G401 (cell line): ENCODE measurements at places on chromosomes 3 and 15. TPM values are rescaled to one million over a fixed set of nuclear protein-coding genes. Genes with fewer than 3 reads are reported as not detected.

- DNase-seq: no peak
Observed at GRCh38 chr3:54432975-54433374, 310.6 kb downstream of the CACNA2D3 start.

DNA sequence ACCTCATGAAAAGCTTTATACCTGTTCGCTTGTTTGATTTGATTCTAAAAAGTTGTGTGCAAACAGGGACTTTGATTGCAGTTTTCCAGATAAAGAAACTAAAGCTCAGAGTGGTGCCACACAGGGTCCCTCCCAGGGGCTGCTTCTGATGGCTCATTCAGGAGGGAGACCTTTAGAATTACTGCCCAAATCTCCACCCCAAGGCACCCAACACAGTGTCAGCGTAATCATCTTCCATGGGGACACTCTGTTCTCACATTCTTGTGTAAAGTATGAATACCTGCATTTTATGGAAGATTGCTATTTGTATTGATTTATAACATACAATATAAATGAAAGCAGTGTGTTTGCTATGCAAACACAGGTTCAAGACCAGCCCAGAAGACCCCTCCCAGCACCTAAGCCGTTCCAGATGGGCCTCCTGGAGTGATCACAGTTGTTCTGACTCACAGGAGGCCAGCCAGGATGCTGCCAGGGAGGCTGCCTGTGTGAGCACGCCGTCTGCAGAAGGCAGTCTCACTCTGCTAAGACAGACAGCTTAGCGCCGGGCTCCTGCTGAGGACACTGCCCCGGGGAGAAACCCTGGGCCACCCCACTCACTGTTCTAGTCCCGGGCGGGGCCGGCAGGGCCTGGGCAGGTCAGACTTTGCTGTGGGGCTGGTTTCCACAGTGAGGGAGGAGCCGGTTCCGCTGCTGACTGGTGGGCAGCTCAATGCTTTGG, 185.6 kb downstream of the FAM43A start:
- no peak for DNase-seq

CX3CR1 gene
- total RNA-seq: not detected in 2 replicates

DNA sequence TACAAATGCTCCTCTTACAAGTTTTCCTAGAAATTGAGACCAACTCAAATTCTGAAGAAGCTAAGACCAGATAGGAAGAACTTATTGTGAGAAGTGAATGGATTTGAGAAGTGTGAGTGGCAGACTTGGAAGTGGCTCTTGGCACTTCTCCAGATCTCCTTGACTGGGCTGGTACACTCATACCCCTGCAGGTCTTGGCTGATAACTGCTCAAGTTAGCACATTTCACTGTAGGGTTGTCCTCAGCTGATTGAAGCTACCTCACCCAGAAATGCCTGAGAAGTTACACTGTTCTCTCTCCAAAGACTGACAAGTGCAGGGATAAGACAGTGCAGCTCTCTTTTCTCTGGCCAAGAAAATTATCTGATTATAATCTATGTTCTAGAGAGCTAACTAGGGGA, 16.5 kb upstream of the CLDN1 start:
- DNase-seq: no peak

GRCh38 chr3:33007776-33008175, 56.3 kb downstream of the CCR4 start:
- no peak for DNase-seq

SLC22A13 gene
- not detected in 2 replicates for total RNA-seq

DNA sequence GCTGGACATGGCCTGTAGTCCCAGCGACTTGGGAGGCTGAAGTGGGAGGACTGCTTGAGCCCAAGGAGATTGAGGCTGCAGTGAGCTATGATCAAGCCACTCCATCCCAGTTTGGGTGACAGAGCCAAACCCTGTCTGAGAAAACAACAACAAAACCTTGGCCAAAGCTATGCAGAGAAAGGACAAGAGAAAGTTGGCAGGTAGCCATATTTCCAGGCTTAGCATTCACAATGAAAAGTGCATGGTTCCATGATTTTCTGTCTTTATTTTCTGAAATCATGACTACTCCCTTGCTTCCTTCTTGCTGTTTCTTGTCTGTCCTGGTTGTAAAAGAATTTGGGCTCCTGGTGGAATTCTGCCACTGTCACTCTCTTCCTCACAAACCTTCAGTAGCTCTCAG, 284.6 kb upstream of the C2CD4B start:
- no peak for DNase-seq

- no peak for DNase-seq
Observed at GRCh38 chr3:37993460-37993819, 2.9 kb downstream of the VILL start.

- DNase-seq: no peak
Observed at GRCh38 chr15:51387699-51388041, 46.2 kb downstream of the GLDN start.

DNA sequence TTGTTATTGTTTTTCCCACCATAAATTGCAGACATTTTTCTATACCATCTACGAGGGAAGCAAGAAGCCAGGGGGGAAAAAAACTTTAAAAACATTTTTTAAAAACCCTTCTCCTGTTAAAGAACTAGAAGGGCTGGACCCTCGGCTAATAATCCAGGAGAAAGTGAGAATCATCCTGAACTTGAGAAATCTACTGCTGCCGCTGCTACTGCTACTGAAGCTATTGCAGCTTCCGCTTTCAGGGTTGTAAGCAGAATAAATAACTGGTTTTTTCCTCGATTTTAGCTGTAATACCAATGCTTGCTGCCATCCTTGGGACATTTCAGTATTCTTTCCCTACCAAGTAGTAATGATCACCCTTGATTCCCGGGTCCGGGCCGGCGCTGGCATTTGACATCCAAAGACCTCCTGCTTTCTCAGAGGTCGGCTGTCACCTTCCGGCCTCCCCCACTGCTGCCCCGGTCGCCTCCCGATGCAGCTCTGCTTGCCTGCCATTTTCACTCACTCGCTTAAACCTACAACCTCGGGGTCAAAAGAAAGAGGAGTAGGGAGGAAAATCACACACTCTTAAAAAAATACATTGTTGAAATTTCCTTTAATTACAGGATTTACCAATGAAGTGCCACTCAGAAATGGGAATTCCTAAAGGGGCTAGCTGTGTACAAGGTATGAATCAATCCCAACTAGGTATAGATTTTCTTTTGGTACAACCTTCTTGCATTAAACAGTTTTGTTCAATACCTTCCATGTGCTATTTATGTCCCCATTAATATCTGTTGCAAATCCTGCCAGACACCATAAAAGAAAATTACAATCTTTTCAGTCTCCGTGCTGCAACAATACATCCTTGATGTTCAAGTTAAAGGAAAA, 674 bp upstream of the MECOM start:
- DNase-seq: no peak

DNA sequence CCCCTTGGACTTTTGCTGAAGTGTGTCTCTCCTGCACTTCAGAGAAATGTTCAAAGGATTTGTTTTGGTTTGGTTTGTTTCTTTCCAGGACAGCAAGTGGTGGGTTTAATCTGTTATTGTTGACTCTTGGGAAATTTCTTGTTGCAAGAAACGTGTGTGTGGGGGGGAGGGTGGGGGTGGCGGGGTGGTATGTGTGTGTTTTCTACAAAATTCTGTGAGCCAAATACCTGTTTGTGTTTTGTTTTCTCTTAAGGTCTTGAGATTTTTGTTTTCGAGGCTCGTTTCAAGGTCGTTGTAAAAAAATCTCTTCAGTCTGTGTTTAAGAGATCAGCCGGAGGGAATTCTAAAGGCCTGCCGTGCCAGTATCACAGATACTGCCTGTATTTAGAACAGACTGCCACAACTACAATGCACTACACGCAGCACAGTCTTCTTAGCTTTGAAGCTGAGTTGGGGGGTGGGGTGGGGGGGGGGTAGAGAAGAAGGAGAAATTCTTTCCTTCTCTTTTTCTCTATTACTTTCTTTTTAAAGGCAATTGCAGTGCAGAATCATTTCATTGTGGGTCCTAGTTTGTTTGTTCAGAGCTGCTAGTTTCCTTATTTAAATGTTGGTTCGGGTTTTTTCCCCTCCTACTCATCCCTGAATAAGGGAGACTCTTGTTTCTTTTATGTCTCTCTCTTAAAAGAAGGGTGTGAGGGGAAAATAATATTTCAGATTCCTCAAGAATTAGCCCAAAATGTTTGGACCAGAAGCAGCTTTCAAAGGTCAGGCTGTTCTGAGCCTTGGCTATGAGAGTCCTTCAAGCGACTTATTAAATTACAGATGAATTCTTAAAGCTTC, 1.4 kb upstream of the BCL6 start:
- DNase-seq: peak; percentile 80

GRCh38 chr3:17300441-17300840, 415.7 kb downstream of the PLCL2 start:
- DNase-seq: no peak

QRICH1 gene
- total RNA-seq: 138 and 168 TPM in 2 replicates

DNA sequence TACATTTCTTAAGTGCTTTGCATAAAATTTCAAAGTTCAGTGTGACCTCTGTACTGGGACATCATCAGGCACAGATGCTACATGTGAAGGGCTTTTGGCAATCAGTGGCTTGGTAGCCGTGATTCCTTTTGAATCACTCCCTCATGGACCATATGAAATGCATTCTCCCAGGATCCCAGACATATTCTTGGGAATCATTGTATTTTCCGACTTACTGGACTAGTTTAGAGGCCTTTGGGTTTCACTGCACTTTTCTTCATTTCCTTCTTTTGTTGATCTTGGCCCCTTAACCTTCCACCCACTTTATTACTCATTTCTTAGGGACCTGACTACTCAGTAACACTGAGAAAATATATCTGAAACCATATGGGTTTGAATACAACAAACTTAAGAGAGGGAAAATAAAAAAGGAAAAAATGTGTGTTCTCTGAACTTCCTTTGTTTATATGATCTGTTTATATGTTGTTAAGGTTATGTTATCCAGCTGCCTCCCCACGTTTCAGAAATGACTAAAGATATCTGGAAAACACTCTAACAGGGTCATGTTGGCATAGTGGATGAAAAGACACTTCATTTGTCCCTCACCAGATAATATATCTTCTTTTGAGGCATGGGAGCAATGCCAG, 35.1 kb downstream of the HMG20A start:
- DNase-seq: no peak

DNA sequence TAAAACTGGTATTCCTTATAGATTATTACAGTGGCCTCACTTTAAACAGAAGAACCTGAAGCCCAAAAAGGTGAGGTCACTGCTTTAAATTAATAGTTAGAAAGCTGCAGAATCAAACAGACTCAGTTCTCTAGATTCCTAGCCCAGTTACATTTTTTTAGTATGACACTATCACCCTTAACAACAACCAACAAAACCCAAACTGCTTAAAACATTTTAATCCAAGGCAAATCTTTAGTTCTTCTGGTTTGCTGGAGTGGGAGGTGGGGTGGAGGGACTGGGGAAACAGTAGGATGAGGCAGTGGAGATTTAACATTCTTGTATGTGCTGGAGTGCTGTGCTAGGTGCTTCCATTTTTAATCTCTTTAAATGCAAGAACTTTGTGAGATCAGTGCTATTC, 631.6 kb upstream of the KCNMB2 start:
- DNase-seq: no peak

GRCh38 chr15:39281094-39281493, 299.8 kb upstream of the THBS1 start:
- no peak for DNase-seq

AADACL2 gene
- not detected in 2 replicates for total RNA-seq

GRCh38 chr15:87211547-87211946, 1045.0 kb downstream of the NTRK3 start:
- no peak for DNase-seq

SEMA6D gene
- not detected in 2 replicates for total RNA-seq

DNA sequence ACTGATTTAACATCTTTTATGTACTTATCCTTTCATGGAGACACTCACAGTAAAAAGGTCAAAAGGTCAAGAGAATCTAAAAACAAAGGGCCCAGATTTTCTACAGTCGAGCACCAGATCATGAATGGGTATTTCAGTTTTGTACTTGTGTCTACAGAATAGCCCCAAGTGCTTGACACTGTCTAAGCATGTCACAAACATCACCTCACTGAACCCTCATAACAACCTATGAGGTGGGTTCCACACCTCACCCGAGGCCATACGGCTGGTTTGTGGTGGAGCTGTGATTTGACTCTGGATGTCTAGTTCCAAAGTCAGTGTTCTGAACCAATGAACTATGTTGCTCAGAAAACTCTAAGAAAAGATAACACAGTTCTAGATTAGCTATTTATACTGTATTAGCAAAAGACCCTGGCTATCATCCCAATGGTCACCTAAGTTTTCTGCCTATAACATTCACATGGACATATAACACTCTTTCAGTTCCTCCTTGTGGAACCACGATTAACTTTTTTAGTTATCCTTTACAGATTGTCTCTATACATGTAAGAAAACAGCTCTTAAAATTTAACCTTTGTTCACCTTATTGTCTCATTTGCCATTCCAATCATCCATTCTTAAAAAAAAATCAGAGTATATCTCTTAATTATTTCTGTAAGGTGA, 25.5 kb downstream of the TM6SF1 start:
- no peak for DNase-seq

CGGBP1 gene
- 12.5 and 13.0 TPM in 2 replicates for total RNA-seq

DPPA4 gene
- total RNA-seq: not detected in 2 replicates

GRCh38 chr3:171556148-171556547, 95.9 kb upstream of the TNIK start:
- DNase-seq: peak; percentile 14

DNA sequence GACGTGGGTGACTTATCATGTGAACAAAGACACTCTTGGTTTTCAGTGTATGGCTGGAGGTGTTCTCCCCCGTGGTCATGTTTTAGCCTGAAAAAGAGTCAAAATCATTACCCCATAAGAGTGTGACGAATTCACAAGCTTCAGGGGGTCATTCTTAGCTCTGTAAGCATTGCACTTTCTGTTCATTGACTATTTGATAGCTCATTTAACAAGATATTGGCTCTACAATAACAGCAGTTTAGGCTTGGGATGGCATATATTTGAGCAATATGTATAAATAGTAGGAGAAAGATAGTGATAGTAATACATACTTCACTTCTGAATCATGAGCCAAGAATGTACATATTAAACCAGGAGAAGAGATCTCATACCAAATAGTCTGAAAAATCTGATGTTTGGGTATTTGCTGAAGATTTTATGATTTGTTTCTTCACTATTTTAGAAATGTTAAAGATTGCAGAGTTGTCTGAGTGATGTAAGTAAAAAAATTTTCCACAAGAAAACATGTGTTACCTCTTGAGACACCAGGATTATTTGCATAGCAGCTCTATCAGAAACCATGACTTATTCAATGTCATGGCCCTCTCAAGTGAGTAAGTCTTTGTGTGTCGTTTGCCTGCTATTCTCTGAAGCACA, 996.0 kb downstream of the OTOL1 start:
- no peak for DNase-seq

GRCh38 chr3:161137260-161137659, 32.1 kb upstream of the B3GALNT1 start:
- DNase-seq: no peak

- no peak for DNase-seq
Observed at GRCh38 chr3:160448845-160449635, 546 bp downstream of the TRIM59 start.
